ENCODE measurements at places on chromosomes 3 and 15. TPM values are rescaled to one million over a fixed set of nuclear protein-coding genes. Genes with fewer than 3 reads are reported as not detected.

Gene HRH1
- 11.4 TPM for total RNA-seq

Gene OCA2
- total RNA-seq: 1.4 TPM

Gene C3orf49
- not detected for total RNA-seq

Gene CD96
- total RNA-seq: 2.5 TPM

Gene SERPINI2
- not detected for total RNA-seq

Gene ACVR2B
- 2.7 TPM for total RNA-seq

Gene TNFAIP8L3
- total RNA-seq: 57.0 TPM

Gene FGF12
- total RNA-seq: 1.7 TPM

Gene RHCG
- total RNA-seq: not detected

Gene ADAMTSL3
- total RNA-seq: 13.0 TPM

Gene TRAT1
- 0.62 TPM for total RNA-seq

Gene PPP4R2
- 50.1 TPM for total RNA-seq

Gene CCR8
- total RNA-seq: not detected

Gene C2CD4B
- 1.1 TPM for total RNA-seq

Gene MORC1
- total RNA-seq: not detected

Gene EFCC1
- total RNA-seq: 1.3 TPM

Gene RAD51
- 1.0 TPM for total RNA-seq

Gene NME9
- not detected for total RNA-seq

Gene KATNBL1
- 54.8 TPM for total RNA-seq

Gene FETUB
- total RNA-seq: 0.79 TPM

Gene MUSTN1
- 105 TPM for total RNA-seq

Gene DGKG
- total RNA-seq: 16.7 TPM

Gene EPHB3
- 6.9 TPM for total RNA-seq

Gene COLQ
- total RNA-seq: 2.8 TPM

Gene CCR3
- total RNA-seq: not detected

Gene FGD5
- 35.4 TPM for total RNA-seq

Data from posterior vena cava (tissue), 2 donors.